ENCODE measurements at places on chromosomes 12 and 14.

GRCh38 chr14:22689199-22689598 lies 45.0 kb upstream of the OR6J1 start:
- no peak for DNase-seq

GRCh38 chr14:44962334-44963043 lies 499 bp downstream of the TOGARAM1 start:
- peak; percentile 81 for DNase-seq

DNA sequence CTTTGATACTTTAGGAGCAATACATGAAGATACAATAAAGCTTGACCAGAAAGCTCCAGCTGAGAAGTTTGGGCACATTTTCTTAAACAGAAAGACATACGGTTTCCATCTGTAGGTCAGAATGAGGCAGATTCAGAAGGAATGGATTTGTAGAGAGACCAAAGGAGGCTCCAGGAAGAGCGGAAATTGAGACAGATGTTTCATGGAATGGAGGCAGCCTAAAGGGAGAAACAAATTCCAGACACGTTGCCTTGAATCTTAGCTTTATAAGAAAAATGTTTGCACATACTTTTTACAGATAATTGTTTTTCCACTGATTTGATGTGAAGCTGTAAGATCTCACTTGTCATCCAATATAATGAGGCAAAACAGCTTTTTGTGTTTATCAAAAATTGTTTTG lies 24.8 kb downstream of the EPYC start:
- peak; percentile 86 for DNase-seq

- no peak for DNase-seq
Observed at GRCh38 chr14:52244328-52244727, 23.2 kb upstream of the PTGDR start.

DNA sequence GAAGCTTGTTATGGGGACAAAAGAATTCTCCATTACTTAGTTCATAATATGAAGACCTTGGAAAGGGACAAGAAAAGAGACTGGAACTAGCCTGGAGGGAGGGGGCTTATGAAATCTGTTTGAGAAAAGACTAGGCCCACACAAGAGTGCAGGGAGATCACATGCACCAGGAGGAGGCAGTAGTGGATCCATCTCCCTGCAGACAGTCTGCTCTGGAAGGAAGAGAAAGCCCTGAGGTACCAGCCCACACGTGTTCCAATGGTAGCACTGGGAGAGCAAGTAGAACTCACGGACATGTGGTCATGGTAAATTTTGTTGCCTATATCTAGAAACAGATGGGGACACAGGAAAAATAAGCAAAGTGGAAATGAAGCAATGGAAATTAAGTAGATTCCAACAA lies 445.4 kb downstream of the SOX5 start:
- no peak for DNase-seq

DNA sequence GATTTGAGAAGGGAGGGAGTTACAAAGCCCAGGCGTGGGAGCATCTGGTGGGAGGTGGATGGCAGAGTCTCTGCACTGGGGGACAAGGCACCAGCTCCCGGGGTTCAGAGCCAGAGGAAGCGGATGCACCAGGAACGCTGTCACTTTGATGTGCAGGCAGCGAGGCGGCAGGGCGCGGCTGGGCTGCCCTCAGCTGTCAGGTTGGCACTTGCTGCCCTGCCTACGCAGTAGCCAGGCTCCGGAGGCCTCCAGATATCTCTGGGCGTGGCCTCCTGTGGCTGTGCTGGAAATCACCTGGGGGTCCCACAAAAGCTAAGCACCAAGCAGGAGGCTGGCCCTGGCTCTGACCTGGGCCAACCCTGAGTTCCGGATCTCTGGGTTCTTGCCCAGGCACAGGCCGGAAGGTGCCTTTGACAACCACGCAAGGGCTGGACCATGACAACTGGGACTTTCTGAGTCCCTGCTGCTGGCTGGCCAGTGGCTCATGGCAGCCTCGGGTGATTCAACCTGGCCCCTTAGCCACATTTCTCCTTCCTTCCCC lies 62.1 kb upstream of the MAP1LC3B2 start:
- DNase-seq: no peak
